Aorta (tissue), 5 donors: ENCODE measurements at places on chromosomes 3 and 15. TPM values are rescaled to one million over a fixed set of nuclear protein-coding genes. Genes with fewer than 3 reads are reported as not detected.
A peak's percentile ranks its signal among the peaks of the same experiment; 100 is the strongest.

DNA sequence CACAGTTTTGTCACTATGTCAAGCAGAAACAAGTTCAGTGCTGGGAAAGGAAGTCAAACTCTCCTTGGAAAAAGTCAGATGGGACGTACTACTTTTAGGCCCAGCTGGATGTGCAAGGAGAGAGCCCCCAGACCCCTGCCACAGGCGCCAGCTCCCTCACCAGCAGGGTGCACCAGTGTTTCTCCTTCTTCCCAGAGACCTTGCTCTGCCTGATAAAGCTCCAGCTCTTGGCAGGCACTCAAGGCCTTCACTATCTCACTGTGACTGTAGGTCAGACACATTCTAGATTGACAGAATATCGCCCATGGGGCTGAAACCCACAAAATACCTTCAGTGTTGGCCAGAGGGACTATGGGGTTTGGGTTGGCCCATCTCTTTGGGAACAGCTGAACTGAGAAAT, 54.8 kb upstream of the CHRNB4 start:
- DNase-seq = no peak

DNA sequence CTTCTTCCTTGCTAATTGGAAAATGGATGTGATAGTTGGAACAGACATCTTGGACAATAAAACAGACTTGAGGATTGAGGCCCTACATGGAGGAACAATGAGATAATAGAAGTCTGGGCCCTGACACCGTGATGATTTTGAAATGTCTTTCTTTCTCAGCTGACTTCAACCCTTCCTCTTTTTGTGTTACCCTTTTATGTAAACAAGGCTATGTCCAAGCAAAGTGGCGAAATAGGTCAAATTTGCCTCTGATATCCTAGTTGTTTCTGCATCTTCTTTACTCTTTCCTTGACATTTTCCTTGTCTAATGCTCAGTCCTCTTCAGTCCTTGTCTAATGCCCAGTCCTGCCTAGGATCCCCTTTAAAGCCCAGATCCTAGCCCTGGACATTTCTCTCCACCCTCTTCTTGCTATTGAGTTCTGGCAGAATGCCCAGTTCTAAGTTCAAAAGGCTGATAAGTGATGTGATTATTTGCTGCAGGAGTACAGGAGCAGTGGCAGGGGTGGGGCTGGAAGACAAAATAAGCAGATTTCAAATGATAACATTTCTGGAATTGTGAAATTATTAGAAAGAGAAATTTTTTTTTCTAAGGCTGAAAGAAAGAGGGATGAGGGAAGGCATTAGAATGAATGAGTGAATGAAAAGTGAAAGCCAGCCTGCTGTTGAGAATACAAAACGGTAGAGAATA, 6.5 kb upstream of the VPS8 start:
- DNase-seq = no peak

GRCh38 chr15:76756381-76756780, 148.8 kb downstream of the SCAPER start:
- DNase-seq = no peak

The ACAN gene
- 312 TPM for total RNA-seq

DNA sequence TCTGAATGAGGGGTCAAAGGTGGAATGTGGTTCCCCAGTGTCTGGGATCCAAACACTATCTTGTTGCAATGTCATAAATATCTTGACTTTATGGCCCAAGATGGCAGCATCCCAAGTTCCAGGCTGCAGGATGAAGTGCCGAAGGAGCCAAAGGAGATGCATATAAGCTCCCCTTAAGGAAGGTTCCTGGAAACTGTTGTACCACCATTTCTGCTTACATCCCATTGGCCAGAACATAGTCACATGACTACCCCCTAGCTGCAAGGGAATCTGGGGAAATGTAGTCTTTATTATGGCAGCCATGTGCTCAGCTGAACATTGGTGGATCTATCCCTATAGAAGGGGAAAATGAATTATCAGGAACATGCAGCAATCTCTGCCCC, 54.3 kb downstream of the BDH1 start:
- DNase-seq = no peak

- DNase-seq = no peak
These were observed 1.5 kb upstream of the NCK1 start for GRCh38 chr3:136860541-136860940.

- DNase-seq = no peak
These were observed 170.4 kb upstream of the LPP start for GRCh38 chr3:187983484-187984124.

- DNase-seq = no peak
These were observed 90.4 kb downstream of the FOXP1 start for GRCh38 chr3:71492974-71493771.

DNA sequence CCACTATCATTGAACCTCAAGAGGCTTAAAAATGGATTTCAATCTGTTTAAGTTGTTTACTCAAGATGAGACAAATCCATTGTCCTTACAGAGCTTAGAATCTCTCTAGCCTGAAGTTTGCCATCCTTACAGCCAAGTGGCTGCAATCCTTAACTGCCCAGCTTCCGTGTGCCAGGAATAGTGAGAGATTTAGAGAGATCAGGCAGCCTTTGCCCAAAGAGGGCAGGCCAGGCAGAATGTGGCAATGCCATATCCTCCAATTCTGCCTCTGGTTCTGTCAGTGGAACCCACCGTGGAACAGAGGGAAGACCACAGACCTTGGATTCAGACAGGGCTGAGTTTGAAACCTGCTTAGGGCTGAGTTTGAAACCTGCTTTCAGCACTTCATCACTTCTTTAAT, 374.3 kb downstream of the VPS13C start:
- DNase-seq = no peak

DNA sequence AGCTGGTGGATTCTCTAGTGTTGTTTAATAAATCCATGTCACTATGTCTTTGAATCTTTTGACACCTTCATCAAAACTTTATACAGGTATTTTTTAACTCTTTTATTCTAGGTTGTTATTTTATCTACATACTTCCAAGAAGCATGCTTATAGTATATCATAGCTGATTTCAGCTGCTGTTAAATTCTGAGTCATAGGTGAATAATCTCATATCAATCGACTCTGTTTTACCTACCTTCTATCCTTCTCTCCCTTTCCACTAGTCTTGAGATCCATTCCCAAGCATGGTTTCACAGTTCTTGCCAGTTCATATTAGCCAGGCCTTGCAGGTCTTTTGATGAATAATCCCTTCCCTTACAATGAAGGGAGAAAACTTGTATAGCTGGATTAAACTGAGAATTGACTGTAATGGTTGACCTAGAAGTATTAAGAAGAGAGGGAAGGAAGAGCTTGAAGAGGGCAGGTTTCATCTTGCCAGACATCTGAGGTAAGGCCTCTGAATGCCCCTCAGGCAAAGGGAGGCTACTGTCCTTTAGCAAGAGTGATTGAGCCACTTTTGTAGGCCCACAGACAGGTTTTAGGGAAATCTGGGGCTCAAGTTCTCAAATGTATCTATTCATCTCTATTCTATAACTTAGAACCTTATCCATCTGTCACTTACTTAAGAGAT, 146.4 kb downstream of the EPHA6 start:
- no peak for DNase-seq

The GASK1A gene
- 12.2 TPM for total RNA-seq

DNA sequence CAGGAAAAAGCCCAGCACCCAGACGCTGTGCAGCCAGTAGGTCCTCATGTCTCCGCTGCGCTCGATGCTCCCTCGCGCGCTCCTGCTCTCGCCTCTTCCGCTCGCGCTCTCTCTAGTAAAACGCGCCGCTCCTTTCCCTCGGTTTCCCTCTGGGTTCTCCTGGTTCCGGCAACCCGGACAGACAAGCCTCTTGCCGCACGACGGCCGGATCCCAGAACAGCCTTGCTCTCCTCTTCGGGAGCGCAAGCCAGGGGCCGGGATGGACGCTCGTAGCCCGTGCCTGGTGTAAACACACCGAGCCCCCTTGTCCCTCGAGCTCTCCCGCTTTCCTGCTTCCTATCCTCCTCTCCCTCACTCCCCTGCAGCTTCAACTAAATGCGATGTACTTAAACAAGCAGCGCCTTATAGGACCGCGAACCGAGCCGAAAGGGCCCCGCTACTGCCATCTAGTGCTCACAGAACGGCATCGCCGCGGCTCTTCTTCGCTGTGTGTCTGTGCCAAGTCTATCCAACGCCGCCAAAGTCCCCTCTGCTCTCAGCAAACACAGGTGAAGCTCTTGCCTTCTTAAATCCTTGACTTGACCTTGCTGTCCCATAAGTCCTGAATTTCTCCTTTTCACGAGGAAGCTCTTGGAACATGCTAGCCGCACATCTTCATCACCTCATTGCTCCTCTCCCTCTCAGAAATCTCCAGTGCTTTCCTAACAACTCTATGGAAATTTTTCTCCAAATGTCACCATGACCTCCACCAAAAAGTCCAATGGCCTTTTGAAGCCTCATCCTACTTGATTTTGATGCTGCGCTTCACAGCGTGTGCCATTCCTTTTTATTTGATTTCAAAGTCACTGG, 1037.2 kb downstream of the IGSF11 start:
- DNase-seq = peak; percentile 72

GRCh38 chr3:134376385-134376765, 2.1 kb upstream of the AMOTL2 start:
- peak; percentile 30 for DNase-seq

DNA sequence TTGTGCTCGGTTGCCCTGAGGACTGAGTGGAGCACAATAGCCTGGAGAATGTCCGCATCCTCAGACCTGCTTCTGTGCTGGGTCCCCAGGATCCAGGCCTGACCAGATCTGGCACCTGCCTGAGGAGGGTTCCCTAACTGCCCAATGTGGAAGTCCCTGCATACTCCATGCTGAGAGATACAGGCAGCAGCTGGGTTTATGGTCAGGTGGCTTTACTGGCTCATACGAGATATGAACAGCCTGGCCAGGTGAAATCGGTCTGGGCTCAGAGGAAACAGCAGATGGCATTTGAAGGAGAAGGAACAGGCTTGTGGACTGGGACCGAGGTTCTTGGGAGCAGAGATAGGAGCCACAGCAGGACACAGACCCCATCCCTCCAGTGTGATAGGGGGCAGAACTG, 18.2 kb upstream of the KIF23 start:
- DNase-seq = no peak

- no peak for DNase-seq
These were observed 85.2 kb upstream of the PRR23C start for GRCh38 chr3:139129892-139130291.

The XYLB gene
- 6.2 TPM for total RNA-seq

The FGD5 gene
- total RNA-seq = 36.2 TPM

GRCh38 chr3:135125171-135125801, 330.2 kb downstream of the EPHB1 start:
- DNase-seq = no peak

- no peak for DNase-seq
These were observed 1308.0 kb downstream of the ROBO1 start for GRCh38 chr3:78459796-78460195.

- peak; percentile 53 for DNase-seq
These were observed 55.4 kb downstream of the AGBL1 start for GRCh38 chr15:86135041-86135440.

The LPCAT4 gene
- total RNA-seq = 78.6 TPM

- no peak for DNase-seq
These were observed 82.3 kb upstream of the AGTR1 start for GRCh38 chr3:148615382-148615781.

GRCh38 chr3:89606151-89606550, 498.7 kb downstream of the EPHA3 start:
- peak; percentile 33 for DNase-seq

- no peak for DNase-seq
These were observed 331.4 kb upstream of the CCDC54 start for GRCh38 chr3:107045791-107046190.

DNA sequence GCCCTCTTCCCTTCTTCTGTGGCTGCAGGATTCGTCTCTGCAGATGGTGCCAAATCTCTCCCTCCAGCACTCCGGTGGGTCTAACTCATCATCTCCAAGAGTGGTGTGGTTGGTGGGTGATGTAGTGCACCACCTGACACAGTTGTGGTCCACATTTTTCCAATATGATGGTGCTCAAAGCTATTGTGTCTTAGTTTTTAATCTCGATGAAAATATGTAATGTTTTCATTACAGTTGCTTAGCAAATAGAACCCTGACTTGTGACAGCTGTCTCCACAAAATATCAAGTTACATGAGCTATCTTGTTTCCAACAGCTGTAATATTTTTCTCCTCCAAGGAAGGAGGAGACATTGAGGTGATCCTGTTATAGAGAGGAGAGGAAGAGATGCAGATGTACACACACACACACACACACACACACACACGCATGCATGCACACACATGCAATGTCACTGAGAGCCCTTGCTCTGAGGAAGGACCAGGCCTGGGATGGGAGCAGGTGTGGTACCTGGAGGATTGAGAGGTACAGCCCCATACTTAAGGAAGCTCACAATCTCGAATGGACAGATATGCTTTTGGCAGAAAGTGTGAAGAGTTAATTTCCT, 15.7 kb upstream of the ESYT3 start:
- DNase-seq = peak; percentile 19

DNA sequence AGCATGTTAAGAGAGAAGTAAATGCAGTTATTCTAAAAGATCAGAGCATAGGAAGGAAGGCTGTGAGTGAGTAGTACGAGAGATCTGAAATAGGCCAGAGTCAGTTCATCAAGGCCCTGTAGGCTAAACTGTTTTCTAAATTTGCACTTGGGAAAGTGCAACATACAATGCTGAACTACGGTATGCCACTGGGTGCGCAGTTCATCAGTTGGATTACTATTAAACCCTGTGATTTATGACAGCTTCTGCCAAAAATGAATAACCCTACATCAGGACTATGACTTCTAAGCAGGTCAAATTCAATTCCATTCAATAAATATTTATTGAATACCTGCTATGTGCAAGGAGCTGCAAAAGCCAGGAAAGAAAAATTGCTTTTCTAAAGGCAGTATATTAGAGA, 10.8 kb downstream of the CBLB start:
- DNase-seq = no peak

- DNase-seq = no peak
These were observed 127.0 kb downstream of the PLOD2 start for GRCh38 chr3:146033950-146034349.

The BCL2A1 gene
- 5.1 TPM for total RNA-seq

DNA sequence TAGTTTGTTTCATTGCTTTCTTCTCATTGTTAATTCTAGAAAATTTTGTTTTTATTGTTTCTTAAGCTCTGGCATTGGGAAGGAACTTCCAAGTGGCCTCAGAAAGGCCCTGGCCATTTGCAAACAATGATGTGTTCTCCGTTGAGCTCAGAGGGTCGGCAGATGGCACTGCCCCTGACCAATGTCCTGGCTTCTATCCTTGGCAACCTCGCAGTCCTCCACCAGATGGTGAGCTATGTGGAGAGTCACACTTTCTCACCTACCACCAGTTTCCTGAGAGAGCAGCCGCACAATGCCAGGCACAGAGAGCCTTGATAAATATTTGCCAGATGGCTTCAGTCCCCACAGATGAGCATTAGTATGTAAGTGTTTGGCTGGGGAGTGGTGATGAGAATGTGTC, 343.7 kb downstream of the EPHB1 start:
- no peak for DNase-seq
